ENCODE measurements at places on chromosomes 3 and 15. TPM values are rescaled to one million over a fixed set of nuclear protein-coding genes. Genes with fewer than 3 reads are reported as not detected.

GRCh38 chr3:26099692-26100091, 309.8 kb downstream of the OXSM start:
- DNase-seq = no peak
- no peaks in the 10 kb centered on the region for H3K4me1 ChIP-seq
- H3K27ac ChIP-seq = no peak overlapping the region
- H3K36me3 ChIP-seq = no peaks in the 10 kb centered on the region
- H3K27me3 ChIP-seq = no peaks in the 10 kb centered on the region

- H3K4me3 ChIP-seq = no peak overlapping the region
- H3K27me3 ChIP-seq = peaks cover 6% of the 10 kb centered on the region
- no peak overlapping the region for H3K27ac ChIP-seq
- H3K4me1 ChIP-seq = no peaks in the 10 kb centered on the region
- no peaks in the 10 kb centered on the region for H3K36me3 ChIP-seq
- DNase-seq = no peak
These were observed 131.5 kb downstream of the TRIM42 start for GRCh38 chr3:140809316-140809715.

DNA sequence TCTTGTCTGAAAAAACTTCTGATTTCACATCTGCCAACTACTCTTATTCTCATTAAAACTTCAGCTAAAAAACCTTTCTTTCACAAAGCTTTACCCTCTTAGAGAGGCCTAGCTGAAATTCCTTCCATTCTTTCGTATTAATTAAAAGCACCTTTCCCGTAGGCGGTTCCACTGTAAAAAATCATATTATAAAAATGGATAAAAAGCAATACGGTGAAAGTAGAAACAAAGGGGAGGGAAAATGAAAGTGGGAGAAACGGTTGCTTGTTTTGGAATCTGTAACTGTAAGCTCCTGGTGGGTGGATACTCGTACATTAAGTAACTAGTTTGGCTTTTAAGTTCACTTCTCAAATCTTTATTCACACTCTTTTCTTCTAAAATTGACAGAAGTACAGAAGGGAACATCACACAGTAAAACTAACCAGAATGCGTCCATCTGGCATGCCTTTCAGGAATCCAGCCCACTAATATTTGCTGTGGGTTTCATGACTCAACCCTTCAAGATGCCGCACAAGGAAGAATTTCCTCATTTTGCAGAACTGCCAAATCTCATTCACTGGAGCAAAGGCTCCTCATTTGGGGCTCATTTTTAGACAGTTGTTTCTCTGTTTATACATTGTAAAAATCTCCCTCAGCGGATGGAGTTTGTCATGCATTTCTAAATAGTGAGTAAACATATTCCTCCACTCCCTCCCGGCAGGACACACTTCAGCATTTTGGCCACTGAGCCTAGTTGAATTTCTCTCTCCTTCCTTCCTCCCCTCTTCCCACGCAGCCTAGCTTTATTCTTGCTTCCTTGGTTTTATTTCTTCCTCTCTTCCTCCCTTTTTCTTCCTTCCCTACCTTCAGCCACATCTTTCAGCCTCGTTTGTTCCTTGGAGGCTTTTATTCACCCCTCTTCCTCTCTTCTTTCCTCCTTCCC, 419.5 kb upstream of the NAALADL2 start:
- DNase-seq = no peak
- no peaks in the 10 kb centered on the region for H3K4me1 ChIP-seq
- no peaks in the 10 kb centered on the region for H3K36me3 ChIP-seq

GRCh38 chr3:38148311-38148882, 9.9 kb downstream of the MYD88 start:
- H3K36me3 ChIP-seq = no peaks in the 10 kb centered on the region
- peaks cover 19% of the 10 kb centered on the region for H3K4me1 ChIP-seq
- DNase-seq = no peak

- no peak overlapping the region for H3K27ac ChIP-seq
- no peaks in the 10 kb centered on the region for H3K27me3 ChIP-seq
- no peak overlapping the region for H3K4me3 ChIP-seq
- no peak for DNase-seq
- H3K4me1 ChIP-seq = no peaks in the 10 kb centered on the region
- H3K36me3 ChIP-seq = no peaks in the 10 kb centered on the region
These were observed 6.6 kb upstream of the CPN2 start for GRCh38 chr3:194357681-194358080.

DNA sequence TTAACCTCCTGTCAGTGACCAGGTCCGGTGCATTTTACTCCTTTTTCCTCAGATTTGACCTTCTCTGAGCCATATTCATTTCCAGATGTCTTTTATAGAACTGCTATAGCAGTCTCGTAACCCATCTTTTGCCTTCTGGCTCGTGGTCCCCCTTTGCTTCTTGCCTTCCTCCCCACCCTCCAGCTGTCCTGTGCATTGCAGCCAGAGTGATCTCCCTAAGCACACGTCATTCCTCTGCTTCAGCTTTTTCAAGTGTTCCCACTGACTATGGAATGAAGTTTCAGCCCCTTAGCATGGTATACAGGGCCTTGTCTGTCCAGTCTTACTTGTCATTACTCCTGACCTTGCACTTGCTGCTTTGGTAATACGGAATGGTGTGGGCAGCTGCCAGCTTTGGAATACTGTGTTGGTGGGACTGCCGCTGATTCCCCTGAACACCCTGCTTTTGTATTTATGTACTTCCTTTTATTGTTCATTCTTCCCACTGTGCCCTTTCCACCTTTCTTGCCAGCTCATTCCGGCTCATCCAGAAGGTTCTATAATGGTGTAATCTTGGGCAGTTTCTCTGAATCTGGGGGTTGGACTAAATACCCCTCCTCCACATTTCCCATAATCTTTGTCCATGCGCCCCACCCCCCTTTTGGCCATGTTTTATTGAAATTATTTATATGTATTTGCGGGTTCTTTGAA, 38.9 kb downstream of the SLC25A26 start:
- no peaks in the 10 kb centered on the region for H3K27me3 ChIP-seq
- H3K36me3 ChIP-seq = peaks cover 23% of the 10 kb centered on the region
- H3K4me3 ChIP-seq = no peak overlapping the region
- no peak for DNase-seq

- H3K4me3 ChIP-seq = no peak overlapping the region
- H3K4me1 ChIP-seq = no peaks in the 10 kb centered on the region
- H3K27me3 ChIP-seq = no peaks in the 10 kb centered on the region
- peaks cover 6% of the 10 kb centered on the region for H3K36me3 ChIP-seq
These were observed 71.0 kb downstream of the SLMAP start for GRCh38 chr3:57826952-57827723.

The RLBP1 gene
- total RNA-seq = not detected

- DNase-seq = no peak
- H3K4me1 ChIP-seq = no peaks in the 10 kb centered on the region
- H3K4me3 ChIP-seq = no peak overlapping the region
- no peaks in the 10 kb centered on the region for H3K36me3 ChIP-seq
- no peak overlapping the region for H3K27ac ChIP-seq
These were observed 52.6 kb downstream of the ERC2 start for GRCh38 chr3:56415652-56416051.

- no peak overlapping the region for H3K27ac ChIP-seq
- no peaks in the 10 kb centered on the region for H3K4me1 ChIP-seq
- H3K4me3 ChIP-seq = no peak overlapping the region
These were observed 25.9 kb upstream of the CAPN7 start for GRCh38 chr3:15180042-15180611.

GRCh38 chr3:99980606-99981005, 133.7 kb downstream of the FILIP1L start:
- no peaks in the 10 kb centered on the region for H3K36me3 ChIP-seq
- no peak for DNase-seq
- H3K4me1 ChIP-seq = no peaks in the 10 kb centered on the region
- H3K27ac ChIP-seq = no peak overlapping the region
- no peaks in the 10 kb centered on the region for H3K27me3 ChIP-seq

GRCh38 chr3:103889675-103890074, 1454.9 kb downstream of the ZPLD1 start:
- H3K36me3 ChIP-seq = no peaks in the 10 kb centered on the region
- no peak overlapping the region for H3K27ac ChIP-seq
- DNase-seq = no peak
- H3K27me3 ChIP-seq = no peaks in the 10 kb centered on the region
- no peak overlapping the region for H3K4me3 ChIP-seq

DNA sequence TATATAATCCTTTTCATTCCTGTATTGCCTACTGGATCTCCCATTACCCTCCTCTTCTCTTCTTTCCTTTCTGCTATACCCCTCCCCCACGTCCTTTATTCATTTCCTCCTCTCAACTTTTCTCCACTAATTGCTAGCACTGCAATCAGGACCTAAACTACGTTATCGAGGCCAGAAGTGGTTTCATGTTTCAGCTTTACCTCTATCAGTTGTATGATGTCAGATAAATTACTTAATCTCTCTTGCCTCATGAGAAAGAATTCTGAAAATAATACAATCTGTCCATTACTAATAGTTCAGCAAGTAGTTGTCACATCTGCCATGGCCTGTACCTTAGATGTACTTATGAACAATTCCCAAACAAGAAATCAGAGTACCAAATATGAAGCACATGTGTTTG, 10.6 kb downstream of the POPDC2 start:
- DNase-seq = no peak
- no peak overlapping the region for H3K4me3 ChIP-seq
- H3K27me3 ChIP-seq = no peaks in the 10 kb centered on the region
- H3K27ac ChIP-seq = no peak overlapping the region

The ITPKA gene
- total RNA-seq = not detected

The BFSP2 gene
- not detected for total RNA-seq

The SRGAP3 gene
- 3.2 TPM for total RNA-seq

- no peaks in the 10 kb centered on the region for H3K36me3 ChIP-seq
- peaks cover 8% of the 10 kb centered on the region for H3K4me1 ChIP-seq
- DNase-seq = no peak
- no peak overlapping the region for H3K4me3 ChIP-seq
- no peak overlapping the region for H3K27ac ChIP-seq
These were observed 4.2 kb downstream of the PLSCR1 start for GRCh38 chr3:146540236-146540635.

The CASR gene
- total RNA-seq = 0.03 TPM

The EFHB gene
- 0.99 TPM for total RNA-seq

DNA sequence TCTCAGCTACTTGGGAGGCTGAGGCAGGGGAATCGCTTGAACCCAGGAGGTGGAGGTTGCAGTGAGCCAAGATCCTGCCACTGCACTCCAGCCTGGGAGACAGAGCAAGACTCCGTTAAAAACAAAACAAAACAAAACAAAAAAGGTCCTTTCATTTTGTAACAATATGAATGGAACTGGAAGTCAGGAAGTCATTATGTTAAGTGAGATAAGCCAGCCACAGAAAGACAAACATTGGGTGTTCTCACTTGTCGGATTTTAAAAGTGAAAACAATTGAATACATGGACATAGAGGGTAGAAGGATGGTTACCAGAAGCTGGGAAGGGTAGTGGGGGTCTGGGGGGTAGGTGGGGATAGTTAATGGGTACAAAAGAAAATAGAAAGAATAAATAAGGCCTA, 12.5 kb upstream of the B3GALNT1 start:
- H3K27ac ChIP-seq = no peak overlapping the region
- H3K4me1 ChIP-seq = no peaks in the 10 kb centered on the region
- H3K27me3 ChIP-seq = no peaks in the 10 kb centered on the region
- no peaks in the 10 kb centered on the region for H3K36me3 ChIP-seq
- H3K4me3 ChIP-seq = no peak overlapping the region

GRCh38 chr3:53190659-53191058, 29.6 kb downstream of the PRKCD start:
- no peaks in the 10 kb centered on the region for H3K27me3 ChIP-seq
- H3K36me3 ChIP-seq = peaks cover 56% of the 10 kb centered on the region
- H3K4me3 ChIP-seq = no peak overlapping the region

DNA sequence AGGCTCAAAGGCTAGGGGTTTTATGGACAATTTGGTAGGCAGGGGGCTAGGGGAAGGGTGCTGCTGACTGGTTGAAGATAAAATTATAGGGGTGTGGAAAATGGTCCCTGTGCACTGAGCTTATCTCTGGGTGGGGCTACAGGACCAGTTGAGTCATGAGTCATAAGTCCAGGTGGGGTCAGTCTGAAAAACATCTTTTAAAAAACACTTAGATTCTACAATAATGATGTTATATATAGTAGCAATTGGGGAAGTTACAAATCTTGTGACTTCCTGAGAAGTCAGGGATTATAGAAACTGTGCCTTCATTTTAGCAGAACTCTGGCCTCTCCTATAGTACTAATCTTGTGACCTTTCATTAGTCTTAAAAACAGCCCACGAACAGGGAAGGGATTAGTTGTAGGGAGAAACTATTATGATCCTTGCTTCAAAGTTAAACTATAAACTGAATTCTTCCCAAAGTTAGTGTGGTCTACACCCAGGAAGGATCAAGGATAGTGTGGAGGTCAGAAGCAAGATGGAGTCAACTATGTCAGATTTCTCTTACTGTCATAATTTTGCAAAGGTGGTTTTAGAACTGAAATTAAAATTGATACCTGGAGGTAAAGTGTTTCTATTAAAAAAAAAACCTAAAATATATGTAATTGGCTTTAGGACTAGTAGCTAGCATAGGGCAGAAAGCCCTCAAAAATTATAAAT, 130.1 kb downstream of the P2RY1 start:
- H3K4me1 ChIP-seq = no peaks in the 10 kb centered on the region
- DNase-seq = no peak
- H3K4me3 ChIP-seq = no peak overlapping the region

GRCh38 chr3:28569357-28569756, 220.7 kb upstream of the AZI2 start:
- H3K4me3 ChIP-seq = no peak overlapping the region
- DNase-seq = no peak
- H3K4me1 ChIP-seq = no peaks in the 10 kb centered on the region

DNA sequence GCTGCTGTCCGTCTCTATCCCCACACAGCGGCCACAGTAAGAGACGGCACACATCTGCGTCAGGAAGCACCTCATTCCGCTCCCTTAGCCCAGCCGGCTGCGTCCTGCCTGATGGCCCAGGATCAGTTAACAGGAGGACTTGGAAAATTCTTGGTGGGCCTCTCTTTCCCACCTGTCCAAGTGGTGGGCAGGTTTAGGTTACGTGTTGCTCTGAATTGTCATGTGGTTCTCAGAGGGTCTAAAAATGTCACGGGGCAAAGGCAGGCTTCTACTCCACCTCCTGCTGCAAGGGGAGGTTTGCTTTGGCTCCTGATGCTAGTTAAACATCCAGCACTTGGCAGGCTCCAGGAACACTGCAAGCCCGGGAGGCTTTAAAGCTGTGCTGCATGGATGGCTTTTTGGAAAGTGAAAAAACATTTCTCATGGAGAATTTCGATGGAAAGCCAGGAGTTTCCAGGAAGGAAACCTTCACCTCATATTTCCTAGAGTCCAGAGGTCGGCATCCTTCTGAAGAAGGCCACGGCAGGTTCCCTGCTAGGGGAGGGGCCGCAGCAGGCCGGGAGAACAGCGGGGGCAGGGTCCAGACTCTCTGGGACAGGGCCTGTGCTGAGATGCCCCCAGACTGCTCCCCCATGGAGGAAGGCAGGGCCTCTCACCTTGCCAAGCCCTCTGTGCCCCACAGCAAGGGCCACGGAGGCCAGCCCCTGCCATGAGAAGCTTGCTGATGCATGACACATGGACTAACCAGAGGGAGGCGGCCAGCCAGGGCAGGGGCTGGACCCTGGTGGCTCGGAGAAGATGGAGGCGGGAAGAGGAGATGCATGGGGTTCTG, 10.8 kb downstream of the CTSH start:
- H3K27me3 ChIP-seq = no peaks in the 10 kb centered on the region
- DNase-seq = no peak
- H3K4me3 ChIP-seq = no peak overlapping the region
- peaks cover 9% of the 10 kb centered on the region for H3K4me1 ChIP-seq

- peaks cover 7% of the 10 kb centered on the region for H3K4me1 ChIP-seq
- no peak for DNase-seq
- no peak overlapping the region for H3K4me3 ChIP-seq
- H3K27me3 ChIP-seq = peaks cover 39% of the 10 kb centered on the region
- H3K36me3 ChIP-seq = no peaks in the 10 kb centered on the region
- no peak overlapping the region for H3K27ac ChIP-seq
These were observed 1.9 kb upstream of the TRIM71 start for GRCh38 chr3:32815841-32816438.

The MME gene
- total RNA-seq = 0.69 TPM

Data from CD4-positive, alpha-beta T cell (primary cell).